ENCODE measurements at places on chromosomes 7 and 10.

DNA sequence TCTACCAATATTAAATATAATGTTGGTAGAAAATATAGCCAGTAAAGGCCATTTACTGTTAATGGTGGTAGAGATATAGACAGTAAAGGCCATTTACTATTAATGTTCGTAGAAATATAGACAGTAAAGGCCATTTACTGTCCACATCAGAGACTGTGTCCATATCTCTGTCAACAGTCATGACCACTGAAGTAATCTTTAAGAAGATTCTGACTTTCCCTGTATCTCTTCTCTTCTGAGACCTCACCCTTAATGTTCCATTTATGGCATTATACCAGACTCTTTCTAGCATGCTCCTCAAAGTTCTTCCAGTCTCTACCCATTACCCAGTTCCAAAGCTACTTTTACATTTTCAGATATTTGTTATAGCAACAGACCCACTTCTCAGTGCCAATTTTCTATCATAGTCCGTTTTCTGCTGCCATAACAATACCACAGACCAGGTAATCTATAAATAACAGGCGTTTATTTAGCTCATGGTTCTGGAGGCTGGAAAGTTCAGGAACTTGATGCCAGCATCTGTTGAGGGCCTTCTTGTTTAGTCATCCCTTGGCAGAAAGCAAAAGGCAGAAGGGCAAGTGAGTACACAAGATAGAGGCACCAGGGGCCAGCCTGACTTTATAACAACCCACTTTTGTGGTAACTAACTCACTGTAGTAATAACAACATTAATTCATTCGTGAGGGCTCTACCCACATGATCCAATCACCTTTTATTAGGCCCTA lies 7.9 kb upstream of the NUDCD3 start:
- DNase-seq, result no peak

GRCh38 chr7:28782362-28782761 lies 175.8 kb downstream of the TRIL start:
- no peak for DNase-seq

GRCh38 chr7:20895563-20895962 lies 108.9 kb upstream of the SP8 start:
- no peak for DNase-seq

GRCh38 chr7:85595750-85596178 lies 408.9 kb upstream of the SEMA3D start:
- DNase-seq, result no peak

DNA sequence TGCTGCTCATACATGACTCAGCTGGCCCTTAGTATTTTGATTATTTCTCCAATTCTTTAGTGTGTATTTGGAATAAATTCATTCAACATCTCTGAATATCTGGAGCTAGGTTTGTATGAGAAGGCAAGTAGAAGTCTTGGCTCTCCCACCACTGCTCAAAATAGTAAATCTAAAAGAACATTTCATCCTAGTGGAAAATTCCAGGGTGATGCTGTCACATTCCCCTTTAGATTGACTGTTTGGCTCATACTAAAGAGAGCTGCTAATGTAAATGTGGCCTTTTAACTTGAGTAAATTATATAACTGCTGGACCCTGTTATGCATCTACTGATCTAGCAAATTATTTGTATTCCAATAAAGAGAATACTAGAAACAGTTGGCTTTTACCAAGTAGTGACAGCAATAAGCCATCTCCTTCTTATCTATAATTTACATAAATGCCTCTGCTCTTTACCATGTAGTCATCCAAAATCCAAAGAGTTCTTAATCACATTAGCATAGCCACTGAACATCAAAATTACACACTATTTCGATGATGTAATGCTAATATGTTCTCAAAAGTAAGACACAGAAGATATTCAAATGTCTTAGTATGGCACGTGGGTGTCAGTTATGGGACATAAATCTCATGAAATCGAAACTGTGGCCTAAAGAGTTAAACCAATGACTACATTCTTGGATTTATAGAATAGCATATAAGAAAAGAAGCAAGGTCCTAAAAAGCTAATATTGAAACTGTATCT lies 86.9 kb upstream of the KCND2 start:
- no peak for DNase-seq
